ENCODE measurements at places on chromosomes 2 and 18.

- DNase-seq = no peak
These were observed 23.0 kb downstream of the CYTIP start for GRCh38 chr2:157420771-157421323.

DNA sequence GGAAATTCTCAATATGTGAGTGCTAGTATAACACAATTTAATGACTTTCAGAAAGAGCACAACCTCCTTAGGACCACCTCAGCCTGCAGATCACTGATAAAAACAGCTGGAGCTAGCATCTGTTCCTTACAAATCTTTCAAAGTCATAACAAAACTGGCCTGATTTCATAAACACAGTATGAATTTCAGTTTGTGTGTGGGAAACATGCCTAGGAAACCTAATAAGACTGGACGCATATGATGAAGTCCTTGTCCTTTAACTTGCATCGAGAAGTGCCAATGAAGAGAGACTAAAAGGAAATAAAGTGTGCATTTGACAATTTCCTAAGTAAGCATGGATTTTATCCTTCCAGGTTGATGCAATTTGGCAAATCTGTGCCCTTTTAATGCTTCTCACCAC is 74.1 kb upstream of the KLHL14 start:
- no peak for DNase-seq

DNA sequence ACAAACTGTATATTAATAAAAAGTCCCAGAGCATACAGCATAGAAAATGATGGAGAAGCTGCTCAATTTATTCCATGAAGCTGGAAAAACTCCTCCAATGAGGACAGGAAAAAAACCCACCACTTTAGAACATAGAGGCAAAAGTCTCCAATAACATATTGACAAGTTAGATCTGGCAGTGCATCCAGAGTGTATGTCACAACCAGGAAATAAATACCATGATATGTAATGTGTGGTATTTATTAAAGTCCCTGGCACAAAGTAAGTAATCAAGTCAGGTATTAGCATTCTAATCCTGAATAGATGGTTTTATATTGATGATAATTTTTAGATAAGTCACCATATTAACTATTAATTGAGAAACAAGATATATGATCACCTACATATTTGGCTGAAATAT is 427.3 kb upstream of the HS6ST1 start:
- DNase-seq = no peak

GRCh38 chr18:53935803-53936202 is 288.7 kb downstream of the MBD2 start:
- no peak for DNase-seq

GRCh38 chr2:25537526-25537925 is 135.9 kb downstream of the DTNB start:
- no peak for DNase-seq

DNA sequence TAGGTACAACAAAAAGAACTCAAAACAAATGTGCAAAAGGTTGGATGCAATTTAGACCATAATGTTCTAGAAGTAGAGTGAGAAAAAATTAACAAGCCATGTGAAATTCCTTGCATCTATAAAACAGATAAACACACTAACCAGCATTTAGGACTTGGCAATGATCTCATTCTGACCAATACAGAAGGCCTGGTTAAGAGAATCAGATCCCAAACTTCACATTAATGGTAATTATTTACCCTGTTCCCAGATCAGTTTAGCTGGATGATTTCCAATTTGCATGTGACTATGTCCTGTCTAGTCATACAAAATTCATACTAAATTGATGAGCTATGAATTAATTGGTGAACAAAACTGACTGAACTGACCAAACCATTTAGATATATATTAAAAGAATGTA is 98.4 kb upstream of the FIGN start:
- DNase-seq = no peak

DNA sequence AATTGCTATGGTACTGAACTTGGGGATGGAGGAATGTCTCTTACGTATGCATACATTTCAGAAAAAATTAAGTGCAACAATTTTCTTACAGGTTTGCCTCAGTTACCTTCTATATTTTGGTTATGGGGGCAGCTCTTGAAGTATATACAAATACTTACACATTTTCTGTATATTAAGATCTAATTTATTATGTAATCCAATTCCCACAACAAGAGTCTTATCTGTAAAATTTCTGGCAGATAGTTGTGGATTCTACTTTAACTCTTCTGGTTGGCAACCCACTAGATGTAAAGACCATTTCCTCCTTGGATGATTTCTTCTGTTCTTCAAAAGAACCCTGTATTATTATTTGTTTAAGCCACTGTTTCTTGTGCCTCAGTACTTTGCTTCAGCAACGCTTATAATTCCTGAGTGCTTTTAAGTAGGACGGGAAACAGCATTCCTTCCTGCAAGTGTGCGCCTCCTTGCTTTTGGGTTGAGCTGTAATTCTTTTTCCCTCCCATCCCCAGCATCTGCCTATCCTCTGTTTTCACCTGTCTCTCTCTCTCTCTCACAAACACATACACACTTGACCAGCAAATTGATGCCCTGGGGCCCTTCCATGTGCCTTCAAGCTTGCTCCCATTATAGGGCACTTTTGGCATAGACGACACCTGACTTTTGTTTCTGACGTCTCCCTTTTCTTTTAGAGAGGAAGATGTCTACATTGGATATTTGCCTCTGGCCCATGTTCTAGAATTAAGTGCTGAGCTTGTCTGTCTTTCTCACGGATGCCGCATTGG is 61.4 kb downstream of the ACSL3 start:
- DNase-seq = no peak

DNA sequence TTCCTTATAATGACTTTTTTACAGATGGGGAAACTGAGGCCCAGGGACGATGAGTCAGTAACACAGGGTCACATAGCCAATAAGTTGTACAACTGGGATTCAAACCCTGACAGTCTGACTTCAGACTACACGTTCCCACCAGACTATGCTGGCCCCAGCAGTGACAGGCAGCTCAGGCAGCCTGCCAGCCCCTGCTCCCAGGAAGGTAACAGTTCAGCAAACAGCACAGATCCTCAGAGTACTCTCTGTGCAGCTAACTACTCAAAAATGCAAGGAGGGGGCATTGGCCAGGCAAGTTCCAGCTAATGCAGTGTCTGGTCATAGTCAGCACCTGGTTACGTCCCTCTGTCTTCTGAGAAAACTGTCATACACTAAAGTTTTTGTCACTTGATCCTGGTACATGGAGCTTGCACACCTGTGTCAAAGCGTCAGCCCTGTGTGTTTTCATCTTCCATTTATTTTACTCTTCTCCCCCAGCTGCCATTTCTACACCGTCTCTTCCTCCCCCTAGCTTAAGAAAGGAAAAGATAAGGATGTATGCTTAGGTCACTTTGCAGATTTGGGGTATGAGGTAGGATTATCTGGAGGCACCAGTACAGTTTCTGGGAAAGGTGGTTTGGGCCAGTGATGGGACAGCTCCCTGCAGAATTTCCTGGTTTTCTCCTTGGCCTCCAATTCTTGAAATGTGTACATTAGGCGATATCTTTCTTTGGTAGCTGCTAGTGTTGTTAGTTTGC is 4.5 kb downstream of the SMARCAL1 start:
- no peak for DNase-seq

DNA sequence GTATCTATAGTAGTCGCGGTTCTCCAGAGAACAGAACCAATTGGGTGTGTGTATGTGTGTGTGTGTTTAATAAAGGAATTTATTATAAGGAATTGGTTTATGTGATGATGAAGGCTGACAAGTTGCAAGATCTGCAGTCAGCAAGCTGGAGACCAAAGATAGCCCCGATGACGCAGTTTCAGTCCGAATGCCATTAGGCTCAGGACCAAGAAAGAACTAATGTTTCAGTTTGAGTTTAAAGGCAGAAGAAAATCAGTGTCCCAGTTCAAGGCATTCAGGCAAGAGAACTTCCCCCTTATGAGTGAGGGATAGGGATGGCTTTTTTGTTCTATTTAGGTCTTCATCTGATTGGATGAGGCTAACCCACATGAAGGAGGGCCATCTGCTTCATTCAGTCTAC is 221.6 kb downstream of the HNMT start:
- DNase-seq = no peak

- no peak for DNase-seq
These were observed 4.8 kb downstream of the GCFC2 start for GRCh38 chr2:75705921-75706320.

- no peak for DNase-seq
These were observed 206.8 kb downstream of the OTX1 start for GRCh38 chr2:63257473-63257872.

DNA sequence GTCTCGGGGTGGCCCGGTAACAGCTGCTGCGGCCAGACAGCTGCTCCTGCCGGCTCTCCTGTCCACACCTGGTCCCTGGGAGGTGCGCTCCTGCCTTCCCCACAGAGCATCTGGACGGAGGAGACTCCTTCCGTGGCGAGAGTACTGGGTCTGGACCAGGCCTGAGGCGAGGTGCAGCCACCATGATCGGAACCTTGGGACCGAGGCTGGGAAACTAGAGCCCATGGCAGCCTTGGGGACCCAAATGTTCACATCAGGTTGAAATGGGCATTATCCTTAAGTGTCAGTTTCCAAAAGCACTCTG is 628 bp downstream of the GIGYF2 start:
- no peak for DNase-seq

DNA sequence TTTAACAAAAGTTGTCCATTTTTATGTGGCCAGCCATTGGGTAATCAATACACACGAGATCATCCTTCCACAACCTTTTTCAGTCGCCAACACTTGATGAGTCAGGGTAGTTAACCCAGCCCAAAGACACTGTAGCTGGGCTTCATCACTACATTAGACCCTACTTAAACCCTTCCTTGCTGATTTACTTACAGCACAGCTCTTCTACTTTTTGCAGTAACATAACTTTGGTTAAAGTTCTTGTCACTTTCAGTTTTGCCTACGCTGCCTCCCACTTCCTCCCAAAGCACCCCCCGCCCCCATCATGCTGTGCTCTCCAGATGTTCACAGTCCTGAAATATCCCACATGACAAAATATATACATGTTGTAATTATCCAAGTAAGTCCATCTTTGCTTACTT is 103.6 kb downstream of the CDK15 start:
- DNase-seq = peak; percentile 55

GRCh38 chr2:178756343-178756742 is 50.9 kb downstream of the TTN start:
- DNase-seq = no peak

GRCh38 chr2:132904142-132904842 is 234.3 kb upstream of the LYPD1 start:
- DNase-seq = no peak

GRCh38 chr18:25832001-25832604 is 258.3 kb downstream of the SS18 start:
- DNase-seq = peak; percentile 70

DNA sequence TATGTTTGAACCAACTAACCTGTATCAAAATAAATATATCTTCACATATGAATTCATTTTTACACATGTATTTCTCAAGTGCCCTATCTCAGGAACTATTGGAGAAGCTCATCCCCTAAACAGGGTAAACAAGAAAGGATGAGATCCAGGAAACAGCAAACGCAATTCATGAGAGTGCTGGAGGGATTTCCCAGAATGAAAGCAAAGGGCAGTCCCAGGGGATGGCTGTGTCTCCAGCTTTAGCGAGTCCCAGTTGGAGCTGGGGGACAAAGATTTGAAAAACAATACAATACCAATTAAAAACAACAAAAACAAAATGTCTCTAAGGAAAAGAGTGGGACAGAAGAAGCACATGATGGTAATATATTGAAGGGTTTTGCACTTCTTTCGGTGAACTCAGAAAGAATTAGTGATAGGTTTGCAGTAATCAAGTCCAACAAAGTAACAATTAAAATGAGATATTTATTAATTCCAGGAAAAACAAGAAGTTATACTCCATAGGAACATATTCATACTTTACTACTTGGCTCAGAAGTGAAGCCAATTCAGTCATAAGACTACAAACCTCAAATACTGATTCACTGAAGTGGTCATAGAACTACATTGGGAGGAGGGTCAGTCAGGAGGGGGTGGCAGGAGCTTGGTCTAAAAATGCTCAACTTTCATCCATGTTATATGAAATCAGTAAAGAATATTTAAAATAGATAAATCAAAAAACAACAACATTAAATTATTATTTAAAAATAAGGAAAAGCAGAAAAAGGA is 73.1 kb upstream of the PDE1A start:
- no peak for DNase-seq

GRCh38 chr18:58491773-58492752 is 136.8 kb downstream of the ALPK2 start:
- no peak for DNase-seq

DNA sequence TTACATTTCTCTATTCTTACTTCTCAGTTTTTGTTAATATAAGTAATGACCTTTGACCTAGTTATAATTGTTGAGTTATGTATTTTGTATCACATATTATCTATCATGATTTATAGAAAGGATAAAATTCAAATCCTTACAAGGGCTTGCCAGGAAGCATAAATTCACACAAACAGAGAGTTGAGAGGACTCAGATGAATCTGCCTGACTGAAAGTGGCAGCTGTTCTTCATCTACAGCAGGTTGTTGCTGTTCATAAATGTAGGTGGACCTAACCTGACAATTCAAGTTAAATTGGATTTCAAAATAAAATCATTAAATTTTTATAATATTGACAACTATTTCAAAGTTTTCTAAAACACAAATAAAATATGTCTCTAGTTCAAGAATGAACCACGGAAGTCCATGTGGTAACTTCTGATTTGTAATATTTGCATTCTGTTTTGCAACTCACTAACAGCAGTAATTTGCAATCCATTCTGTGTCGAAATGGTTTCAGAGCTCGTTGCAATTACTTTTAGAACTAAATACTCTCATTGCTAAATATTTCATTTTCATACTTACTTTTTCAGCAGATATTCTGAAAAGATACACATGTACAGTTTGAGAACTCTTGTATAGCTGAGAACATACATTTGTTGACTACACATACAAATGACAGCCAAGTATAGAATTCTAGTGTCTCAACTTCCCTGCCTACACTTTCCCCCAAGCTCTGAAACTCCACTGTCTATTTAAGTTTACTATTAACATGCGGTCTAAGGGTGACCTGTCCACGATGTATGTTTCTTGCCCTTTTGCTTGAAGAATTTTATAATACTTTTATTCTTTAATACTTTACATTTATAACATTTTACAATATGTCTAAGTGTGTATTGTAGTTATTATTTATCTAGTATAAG is 25.7 kb downstream of the SCN7A start:
- no peak for DNase-seq

GRCh38 chr18:11500153-11501122 is 109.0 kb upstream of the SLC35G4 start:
- peak; percentile 83 for DNase-seq

GRCh38 chr2:229027353-229028105 is 243.6 kb downstream of the PID1 start:
- no peak for DNase-seq

- DNase-seq = no peak
These were observed 8.7 kb upstream of the HS6ST1 start for GRCh38 chr2:128327180-128327964.

- no peak for DNase-seq
These were observed 7.9 kb upstream of the SDC1 start for GRCh38 chr2:20232837-20233207.

DNA sequence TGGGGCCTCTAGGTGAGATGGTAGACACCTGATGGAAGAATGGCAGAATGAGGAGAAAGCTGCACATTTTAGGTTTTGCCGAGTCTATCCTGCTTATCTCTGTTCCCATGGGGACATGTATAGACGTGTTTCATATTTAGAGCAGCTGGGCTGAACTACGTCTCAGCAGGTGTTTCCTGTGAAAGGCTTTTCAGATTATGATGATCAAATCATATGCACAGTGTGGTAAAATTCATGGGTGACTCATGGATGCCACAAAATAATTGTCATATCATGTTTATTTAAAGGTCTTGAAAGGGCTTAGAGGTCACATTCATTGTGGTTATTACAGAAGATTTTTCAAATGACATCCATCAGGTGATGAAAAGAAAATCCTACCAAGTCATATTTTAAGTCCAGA is 90.5 kb downstream of the ICOS start:
- no peak for DNase-seq

Data from AG08396 (cell line).